ENCODE measurements at places on chromosomes 2 and 18.

DNA sequence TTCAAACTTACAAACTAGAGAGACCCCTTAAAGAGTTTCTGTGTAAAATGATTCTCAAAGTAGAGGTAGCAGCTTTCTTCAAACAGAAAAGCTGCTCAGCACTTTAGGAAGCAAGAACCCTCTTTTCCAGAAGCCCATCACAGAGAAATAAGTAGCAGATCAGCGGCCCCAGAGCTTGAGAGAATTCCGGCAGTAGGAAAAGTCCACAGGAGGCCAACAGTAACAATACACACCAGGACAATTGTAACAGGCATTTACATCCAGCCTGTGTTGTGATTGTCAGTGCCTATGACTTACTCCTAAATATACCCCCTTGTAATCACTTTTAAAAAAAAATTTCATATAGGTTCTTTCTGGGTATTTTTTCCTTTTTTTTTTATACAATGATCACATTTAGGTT, 161.4 kb upstream of the ACVR2A start:
- DNase-seq: no peak

- no peak for DNase-seq
Measured at GRCh38 chr18:22731398-22731797, 201.7 kb upstream of the RBBP8 start.

DNA sequence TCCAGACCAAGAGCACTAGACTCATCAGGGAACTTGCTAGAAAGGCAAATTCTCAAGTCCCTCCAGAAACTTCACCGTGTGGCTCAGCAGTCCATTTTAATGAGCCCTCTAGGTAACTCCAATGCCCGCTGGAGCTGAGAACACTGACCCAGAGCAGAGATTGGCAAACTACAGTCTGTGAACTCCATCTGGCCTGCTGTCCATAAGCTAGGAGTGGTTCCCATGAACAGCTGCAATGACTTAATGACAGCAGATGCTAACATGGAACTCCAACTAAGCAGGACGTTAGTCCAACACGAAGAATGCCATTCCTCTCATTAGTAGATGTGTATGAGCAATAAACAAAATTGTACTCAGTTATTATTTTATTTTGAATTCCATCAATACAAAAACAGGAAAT, 371.9 kb downstream of the STK39 start:
- DNase-seq: no peak

DNA sequence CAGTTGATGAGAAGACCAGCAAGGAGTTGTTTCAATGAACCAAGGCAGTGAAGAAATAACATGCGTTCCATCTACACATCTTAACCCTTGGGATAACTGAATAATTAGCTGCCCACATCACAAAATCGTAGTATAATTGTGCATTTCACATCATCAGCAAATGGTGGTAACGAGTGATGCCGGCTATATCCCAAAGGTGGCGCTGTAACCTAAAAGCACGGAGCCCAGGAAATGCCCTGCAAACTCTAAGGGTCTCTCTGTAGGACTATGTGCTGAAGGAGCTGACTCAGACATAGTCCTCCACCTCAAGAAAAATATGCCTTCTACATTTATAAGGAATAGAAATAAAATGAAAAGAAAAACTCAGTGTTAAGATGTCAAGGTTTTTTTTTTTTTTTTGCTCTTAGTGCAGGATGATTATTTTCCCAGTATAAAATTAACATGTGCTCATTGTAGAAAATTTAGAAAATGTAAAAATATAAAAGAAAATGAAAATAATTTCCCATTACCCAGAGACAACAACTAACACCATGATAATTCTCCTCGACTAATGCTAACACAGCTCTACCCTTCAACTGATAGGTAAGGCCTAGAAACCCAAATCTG, 23.1 kb upstream of the DSG3 start:
- no peak for DNase-seq

DNA sequence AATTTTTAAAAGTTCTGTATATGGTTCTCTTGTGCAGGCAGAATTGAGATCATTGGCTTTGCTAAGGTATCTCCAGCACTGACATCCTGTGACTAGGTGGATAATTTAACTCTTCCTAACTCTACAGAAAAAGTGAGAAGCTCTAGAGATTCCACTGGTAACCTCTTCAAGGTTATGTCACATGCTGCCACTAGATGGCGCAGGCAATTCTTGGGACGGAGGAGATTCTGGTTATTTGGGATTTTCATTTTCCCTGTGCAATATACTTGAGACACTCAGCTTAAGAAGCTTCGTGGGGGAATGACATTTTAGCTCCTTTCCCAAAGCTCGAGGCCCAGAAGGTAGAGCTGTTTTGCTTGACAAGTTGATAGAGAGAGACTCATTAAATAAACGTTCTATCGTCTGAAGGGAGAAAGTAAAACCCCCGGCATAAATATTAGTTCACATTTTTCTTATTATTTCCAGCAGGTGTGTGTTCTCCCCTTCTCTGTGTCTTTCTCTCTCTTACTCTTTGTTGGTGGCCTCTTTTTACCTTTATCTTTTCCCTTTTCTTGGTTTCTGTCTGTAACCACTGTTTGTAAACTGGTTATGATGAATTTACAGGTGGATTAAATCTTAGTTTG, 26.6 kb upstream of the LANCL1 start:
- DNase-seq: peak; percentile 9

GRCh38 chr2:129816813-129817574, 162.5 kb upstream of the RAB6C start:
- no peak for DNase-seq

- DNase-seq: no peak
Measured at GRCh38 chr2:71583876-71584275, 130.5 kb downstream of the DYSF start.

DNA sequence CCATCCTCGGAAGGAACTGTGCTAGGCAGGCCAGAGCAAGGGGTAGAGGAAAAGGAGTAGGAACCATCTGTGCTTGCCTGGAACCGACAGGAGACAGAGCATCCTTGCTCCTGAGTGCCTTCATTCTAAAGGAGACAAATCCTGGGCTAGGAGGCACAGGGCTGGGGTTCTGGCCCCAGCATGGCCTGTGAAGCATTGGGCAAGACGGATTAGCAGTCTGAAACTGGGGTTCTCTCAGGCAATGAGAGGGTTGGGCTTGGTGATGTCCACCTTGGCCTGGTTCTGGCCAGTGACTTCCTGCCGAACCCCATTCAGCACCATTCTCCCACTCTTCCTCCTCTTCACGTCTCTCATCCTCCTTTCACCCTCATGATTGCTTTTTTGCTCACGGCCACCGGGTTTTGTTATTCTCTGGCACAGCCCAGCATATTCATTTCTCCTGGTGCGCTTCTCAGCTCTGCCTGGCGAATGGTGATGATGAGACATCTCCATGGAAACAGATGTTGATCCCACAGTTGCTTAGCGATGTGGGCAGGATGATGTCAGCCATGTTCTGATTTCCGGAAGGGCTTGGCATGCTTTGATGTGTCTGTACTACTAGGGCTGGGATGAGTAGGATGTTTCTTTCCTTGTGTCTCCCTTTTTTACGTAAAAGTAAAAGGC, 127.7 kb downstream of the CAPN13 start:
- DNase-seq: no peak

DNA sequence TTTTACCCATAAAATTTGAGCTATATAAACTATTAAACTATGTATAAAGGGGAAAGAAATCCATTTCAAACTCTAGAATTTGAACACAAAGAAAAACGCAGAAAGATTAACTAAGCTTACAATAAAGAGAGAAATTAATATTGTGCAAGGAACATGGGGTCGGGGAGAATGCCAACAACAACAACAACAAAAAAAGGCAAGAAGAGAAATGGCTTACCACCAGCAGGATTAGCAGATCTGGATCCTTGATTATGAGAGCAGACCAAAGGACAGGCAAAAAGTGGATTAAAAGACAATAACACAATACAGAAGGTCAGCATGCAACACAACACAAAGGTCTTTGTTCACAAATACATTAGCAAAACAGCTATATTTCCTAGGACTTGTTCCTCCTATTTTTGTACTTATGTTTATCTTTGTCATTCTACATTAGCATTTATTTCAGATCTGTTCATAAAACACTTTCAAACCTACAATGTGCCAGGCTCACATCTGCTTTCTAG, 103.4 kb upstream of the RNU4ATAC start:
- no peak for DNase-seq

GRCh38 chr2:73291093-73291460, 2.3 kb downstream of the EGR4 start:
- DNase-seq: peak; percentile 34

DNA sequence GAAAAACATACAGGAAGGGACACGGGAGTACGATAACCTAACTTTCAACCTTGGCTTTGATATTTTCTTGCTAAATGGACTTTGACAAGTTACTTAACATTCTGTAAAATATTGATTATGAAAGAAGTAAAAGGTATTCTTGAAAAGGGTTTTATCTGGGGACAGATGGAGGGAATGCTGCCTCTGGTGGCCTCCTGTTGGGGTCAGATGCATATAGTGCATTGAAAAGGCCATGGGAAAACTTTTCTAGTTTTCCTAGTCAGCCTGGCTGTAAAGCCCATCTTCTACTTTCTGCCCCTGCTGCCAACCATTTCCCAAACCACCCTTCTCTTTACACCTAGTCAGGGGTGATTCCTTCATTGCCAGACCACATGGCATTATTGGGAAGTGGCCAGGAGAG, 22.2 kb upstream of the MSTN start:
- no peak for DNase-seq

DNA sequence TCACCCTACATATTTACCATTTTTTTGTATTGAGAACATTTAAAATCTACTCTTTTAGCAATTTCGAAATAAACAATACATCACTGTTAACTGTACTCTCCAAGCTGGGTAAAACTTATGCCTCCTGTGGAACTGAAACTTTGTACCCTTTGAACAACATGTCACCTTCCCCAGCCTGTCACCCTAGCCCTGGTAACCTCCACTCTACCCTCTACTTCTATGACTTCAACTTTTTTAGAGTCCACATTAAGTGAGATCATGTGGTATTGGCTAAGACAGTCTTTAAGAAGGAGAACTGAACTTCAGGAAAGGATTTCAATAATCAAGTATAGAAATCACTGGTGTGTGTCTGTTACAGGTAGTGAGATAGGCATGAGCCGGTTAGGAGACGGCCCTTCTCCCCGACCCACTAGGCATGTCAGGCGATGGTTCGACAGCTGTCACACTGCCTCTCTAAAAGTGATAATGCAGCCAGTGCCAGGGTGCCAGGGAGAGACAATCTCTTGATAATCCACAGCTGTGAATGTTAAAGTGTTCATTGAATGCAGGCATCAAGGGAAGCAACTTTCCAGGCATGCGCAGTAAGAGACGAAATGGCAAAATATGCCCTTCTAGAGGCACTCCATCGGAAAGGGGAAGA, 74.6 kb upstream of the RNF152 start:
- no peak for DNase-seq

DNA sequence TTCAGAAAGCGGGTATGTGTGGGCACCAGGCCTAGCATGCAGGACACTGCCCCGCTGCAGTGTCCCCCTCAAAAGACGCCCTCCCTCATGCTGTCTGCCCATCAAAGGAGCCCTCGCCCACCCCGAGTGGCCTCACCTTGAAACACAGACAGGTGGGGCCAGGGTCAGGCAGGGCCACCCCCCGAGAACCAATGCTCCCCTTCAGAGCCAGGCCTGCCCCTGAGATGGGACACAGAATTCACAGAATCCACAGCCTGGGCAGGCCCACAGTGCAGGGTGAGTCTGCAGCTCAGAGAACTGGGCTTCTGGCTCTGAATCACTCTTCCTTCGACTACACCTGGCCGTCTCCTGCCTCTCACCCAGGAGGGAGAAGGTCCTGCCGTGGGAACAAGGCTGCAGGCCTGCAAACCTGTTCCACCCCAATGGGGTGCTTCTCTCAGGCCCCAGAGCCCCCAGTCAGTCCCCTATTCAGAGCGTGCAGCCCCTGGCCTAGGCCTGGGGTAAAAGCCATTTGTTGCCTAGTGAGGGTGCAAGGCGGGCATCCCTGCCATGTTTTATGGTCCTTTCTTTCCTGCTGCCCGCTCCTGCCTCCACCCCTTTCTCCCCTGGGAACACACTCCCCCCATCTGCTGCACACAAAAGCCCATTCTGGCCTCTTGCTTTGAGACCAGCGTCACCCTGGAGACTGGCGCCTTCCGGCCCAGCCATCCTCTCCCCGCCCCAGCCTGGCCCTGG, 11.3 kb upstream of the ARHGEF4 start:
- no peak for DNase-seq

GRCh38 chr18:11828786-11829432, 22.3 kb upstream of the CHMP1B start:
- no peak for DNase-seq

DNA sequence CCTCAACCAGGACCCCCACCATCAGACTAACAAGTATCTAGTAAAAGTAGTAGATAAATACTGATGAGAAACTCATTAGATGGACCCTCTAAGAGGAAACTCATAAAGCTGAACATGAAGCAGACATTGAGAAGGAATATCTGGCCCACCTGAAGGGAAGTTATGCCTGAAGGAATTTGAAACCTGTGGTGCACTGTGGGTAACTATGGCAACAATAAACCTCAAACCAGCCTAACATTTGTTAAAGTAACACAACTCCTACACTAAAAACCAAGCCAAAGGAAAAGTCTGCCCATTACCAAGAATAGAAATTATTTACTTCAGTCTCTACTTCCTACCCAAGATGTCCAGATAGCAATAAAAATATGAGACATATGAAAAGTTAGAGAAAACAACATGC, 43.4 kb downstream of the KIAA1328 start:
- no peak for DNase-seq

DNA sequence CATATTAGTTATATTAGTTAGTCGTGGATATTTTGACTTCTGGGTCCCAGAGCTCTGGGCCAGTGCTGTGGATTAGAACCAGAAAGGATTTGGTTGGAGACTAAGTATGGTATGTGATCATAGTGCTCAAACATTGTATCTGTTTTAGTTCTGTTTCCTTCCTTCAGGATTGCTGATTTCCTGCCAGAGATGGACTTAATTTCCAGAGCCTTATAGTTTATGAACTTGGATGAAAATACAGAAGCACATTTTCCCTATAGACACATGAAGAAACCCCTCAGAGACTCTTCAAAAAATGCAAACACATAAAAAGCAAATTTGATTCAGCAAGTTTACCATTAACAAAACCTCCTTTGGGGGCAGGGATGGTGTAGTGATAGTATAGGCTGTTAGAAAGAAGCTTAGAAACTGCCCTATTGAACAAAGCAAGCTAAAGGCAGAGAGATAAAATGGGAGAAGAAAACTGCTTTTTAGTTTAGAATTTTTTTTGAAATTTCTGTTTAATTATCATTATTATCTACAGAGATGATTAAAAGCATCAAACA, 88.7 kb upstream of the EFEMP1 start:
- no peak for DNase-seq

All from naive thymus-derived CD4-positive, alpha-beta T cell (primary cell).